ENCODE measurements at places on chromosomes 7 and 10.

GRCh38 chr10:58968389-58968755, 208.1 kb upstream of the PHYHIPL start:
- DNase-seq: no peak

- DNase-seq: no peak
Measured at GRCh38 chr10:88198023-88198422, 334.6 kb downstream of the PTEN start.

GRCh38 chr7:111558991-111559390, 3.3 kb downstream of the IMMP2L start:
- DNase-seq: no peak

GRCh38 chr10:108014145-108014901, 849.8 kb upstream of the SORCS1 start:
- DNase-seq: no peak

DNA sequence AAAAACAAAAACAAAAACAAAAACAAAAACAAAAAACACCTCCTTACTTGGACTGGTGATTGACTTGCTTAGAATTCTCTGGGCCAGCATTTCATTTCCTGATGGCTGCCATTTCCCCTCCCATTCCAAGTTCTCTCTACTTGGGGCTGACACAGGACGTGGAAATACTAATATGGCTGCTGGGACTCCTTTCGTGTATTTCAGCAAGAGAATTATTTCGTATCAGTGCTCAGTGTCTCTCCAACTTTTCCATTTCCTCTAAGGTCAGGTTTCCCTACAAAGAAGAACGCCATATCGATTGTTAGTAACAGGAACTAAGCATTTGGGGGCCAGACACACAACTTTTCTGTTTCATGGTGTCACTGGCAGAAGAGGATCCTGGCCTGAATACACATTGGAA, 22.5 kb upstream of the VAX1 start:
- DNase-seq: no peak

DNA sequence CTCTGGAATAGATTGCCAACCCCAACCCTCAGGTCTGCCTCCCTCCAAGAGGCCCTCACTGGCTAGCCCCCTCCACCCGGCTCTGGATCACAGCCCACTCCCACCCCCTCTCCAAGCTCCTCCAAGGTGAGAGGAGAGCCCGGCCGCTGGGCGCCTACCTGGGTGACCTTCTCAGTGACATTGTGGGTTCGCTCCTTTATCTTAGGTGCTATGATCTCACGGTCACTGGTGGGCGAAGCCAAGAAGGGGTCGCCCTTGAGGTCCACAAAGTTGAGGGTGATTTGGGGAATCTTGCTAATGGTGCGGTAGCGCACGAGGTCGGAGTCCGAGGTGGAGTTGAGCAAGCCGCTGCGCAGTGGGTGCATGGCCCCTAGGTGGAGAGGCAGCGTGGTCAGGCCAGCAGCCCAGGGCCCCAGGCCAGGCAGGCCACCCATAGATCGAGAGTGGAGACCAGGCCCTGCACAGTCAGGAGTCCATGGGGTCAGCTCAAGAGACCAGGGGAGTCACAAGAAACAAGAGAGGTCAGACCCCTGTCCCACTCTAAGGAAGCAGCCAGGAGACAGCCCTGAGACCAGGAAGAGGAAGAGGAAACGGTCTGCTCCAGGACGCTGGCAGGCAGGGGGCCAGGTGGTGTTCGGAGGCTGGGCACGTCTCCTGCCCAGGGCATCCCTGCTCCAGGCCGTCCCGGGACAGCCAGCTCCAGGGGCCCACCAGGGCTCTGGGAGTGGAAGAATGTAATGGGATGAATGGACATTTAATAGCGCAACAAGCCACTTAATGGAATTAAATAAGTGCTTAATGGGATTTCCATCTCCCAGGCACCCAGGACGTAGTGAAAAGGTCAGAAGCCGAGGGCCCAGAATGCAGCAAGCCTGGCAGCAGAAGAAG, 20.7 kb downstream of the KCNH2 start:
- DNase-seq: no peak

DNA sequence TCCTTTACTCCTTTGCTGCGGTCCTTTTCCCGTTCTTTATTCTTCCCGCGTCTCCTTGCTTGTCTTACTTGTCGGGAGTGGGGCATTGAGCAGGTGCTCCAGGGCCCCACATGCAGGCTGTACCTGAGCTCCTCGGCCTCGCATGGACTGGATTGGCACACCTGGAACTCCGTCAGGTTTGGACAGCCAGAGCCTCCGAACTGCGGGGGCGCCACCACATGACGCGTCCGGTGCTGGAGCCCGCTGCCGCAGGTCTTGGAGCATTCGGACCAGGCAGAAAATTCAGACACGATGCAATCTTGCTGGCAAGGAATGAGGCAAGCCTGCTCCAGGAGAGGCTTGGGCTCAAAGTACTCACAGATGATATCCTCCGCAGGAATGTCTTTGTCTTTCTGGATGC, 195.7 kb downstream of the THSD7A start:
- DNase-seq: no peak

DNA sequence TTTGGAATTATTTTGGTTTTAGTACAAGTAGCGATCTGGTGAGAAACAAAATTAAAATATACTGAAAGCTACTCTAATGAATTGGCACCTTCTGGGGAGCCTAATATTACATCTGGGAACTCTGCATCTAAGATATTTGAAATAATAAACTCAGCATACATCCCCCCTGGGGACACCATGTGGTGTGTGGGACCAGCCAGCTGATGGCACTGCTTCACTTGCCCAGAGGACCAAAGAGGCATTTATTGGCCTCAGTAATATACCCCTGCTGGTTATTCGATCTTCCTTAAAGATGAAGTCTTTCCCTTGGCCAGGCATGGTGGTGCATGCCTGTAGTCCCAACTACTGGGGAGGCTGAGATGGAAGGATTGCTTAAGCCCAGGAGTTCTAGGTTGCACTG, 195.1 kb upstream of the AUTS2 start:
- DNase-seq: no peak

DNA sequence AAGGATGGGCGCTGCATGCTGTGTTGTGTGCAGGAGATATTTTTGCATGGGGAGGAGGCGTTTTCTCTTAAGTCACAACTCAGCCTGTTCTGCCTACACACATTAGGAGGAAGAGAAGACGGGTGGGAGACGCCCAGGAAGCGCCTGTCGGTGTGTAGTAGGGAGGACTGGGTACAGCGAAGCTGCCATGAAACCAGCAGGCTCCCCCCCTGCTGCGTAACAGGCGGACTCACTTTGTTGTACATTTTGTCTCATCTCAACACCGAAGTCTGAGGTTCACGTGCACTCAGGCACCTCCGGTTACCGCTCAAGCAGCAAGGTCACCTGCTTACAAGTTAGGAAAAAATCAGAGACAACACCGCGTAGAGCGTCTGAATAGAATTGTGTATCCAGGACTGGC, 56.3 kb downstream of the CRTAC1 start:
- no peak for DNase-seq

- DNase-seq: peak; percentile 2
Measured at GRCh38 chr10:129877773-129878371, 86.2 kb downstream of the EBF3 start.

- DNase-seq: no peak
Measured at GRCh38 chr10:128517167-128517566, 390.9 kb upstream of the MKI67 start.

DNA sequence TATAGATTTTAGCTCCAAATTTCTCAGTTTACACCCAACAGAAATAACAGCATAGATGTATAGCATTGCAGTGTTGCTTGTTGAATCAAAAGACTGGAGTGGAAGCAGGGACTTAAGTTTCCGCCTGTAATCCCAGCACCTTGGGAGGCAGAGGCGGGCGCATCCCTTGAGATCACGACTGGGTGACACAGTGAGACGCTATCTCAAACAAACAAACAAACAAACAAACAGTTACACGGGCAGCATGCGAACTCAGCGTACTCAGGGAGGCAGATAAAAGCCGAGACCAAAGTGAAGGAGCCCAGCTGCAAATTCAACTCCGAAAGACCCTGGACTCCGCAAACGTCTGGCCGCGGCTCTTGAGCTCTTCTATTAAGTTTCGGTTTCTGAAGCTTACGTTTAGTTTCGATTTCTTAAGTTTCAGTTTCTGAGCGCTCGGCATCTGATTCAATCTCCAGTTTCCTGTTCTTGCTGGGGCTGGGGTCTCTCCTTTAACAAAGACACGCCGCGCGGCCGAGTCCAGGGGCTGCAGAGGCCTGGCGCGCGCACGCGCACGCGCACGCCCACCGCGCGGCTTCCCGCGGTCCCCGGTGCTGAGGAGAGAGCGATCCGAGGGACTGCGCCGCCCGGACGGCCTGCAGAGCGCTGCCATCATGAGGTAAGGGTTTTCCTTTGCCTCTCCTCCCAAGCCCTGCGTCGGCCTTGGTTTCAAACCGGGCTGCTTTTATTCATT, at the start of gene IFIT5:
Gene IFIT5, plus strand, starts transcription at position 423 of the 733 bp plus-strand sequence. Its CDS starts 231 bp downstream, at position 654.
- DNase-seq: peak; percentile 45

DNA sequence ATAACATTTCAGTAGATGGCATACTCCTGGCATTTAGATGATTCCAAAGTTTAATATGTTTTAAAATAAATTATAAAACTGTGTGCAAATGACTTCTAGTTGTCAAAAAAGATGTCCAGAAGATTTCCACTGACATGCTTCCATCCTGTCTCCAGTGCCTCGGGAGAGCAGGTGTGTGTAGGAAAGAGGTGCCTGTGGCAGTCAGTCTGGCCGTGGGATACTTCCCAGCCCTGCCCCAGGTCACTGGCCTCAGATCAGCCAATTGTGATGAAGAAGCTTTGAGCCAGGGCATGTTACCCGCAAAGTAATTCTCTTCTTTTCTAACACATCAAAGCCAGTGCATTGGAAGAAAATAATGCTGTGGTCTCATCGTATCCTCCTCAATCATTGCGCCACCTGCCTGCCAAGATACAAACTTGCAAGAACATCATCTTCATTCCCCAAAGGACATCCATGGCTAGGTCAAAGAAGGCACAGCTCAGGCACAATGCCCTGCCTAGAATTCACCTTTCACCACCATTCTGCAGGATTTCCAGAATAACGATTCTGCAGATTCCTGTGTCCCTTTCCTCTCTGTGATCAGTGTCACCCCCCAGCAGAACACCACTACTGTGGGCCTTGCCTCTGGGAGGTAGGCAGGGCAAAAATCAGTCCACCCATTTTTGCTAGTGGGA, 6.3 kb upstream of the KCNMA1 start:
- DNase-seq: no peak

DNA sequence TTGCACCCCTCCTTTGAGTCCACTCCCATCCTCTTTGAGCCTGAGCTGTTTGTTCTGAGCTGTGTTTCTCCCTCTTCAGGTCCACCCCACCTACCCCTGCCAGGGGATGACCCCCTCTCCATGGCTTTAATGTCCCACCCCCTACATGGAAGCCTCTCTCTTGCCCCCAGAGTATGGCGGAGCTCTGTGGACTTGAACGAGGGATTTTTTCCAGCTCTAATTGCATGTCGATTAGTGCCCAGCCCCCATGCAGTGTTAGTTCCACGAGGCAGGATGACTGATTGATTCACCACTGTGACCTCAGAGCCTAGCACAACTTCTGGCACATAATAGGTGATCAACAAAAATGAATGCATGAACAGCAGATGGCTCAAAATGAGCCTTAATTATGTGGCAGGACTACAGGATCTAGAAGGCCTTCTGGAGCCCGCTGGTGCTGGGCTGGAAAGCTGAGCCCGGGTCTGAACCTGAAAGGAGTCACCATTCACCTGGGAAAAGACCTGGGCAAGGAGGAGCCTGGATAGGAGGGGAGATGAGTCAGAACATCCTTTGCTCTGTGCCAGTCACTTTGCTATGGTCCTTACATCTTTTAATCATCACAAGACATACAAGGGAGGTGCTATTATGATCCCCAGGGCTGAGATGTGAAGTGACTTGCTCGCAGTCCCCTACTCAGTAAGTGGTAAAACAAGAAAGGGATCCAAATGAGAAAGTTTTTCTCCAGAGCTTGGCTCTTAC, 17.1 kb upstream of the SLC18A2 start:
- DNase-seq: no peak

GRCh38 chr7:18461785-18462467, 33.6 kb upstream of the HDAC9 start:
- no peak for DNase-seq

- DNase-seq: no peak
Measured at GRCh38 chr7:33079763-33080690, 17.5 kb upstream of the NT5C3A start.
